ENCODE measurements at places on chromosomes 16 and 17.
A peak's percentile ranks its signal among the peaks of the same experiment; 100 is the strongest.

GRCh38 chr17:49963626-49964302 lies 5.2 kb upstream of the DLX4 start:
- DNase-seq = no peak

GRCh38 chr17:2140683-2141082 lies 85.8 kb downstream of the HIC1 start:
- DNase-seq = no peak

DNA sequence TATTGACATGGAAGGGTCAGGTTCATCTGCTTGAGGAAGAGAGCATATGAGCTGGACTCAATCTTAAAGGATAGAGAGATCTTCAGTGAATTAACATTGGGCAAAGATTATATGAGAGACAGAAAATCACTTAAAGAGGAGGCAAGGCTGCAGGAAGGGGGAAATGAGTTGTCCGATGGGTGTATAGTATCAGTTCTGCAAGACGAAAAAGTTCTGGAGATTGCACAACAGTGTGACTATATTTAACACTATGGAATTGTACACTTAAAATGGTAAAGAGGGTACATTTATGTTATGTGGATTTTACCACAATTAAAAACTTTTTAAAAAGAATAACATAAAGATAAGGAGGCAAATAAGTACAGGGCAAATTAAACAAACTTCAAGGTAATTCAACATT lies 80.7 kb downstream of the HELZ start:
- no peak for DNase-seq

- DNase-seq = no peak
Measured at GRCh38 chr16:11101695-11102522, 154.1 kb downstream of the SOCS1 start.

- no peak for DNase-seq
Measured at GRCh38 chr17:78777881-78778280, 4.2 kb downstream of the CYTH1 start.

DNA sequence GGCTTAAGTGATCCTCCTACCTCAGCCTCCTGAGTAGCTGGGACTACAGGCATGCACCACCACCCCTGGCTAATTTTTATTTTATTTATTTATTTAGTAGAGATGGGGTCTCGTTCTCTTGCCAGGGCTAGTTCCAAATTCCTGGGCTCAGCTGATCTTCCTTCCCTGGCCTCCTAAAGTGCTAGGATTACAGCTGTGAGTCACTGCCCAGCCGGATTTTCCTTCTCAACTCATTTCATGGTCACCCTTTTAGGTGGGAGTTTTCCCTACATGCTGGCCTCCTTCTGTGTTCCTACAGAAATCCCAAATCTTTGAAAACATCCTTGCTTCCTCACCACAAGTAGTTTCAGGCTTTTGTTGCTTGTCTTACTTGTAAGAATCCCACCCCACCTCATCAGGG lies 102.1 kb upstream of the SIAH1 start:
- no peak for DNase-seq

DNA sequence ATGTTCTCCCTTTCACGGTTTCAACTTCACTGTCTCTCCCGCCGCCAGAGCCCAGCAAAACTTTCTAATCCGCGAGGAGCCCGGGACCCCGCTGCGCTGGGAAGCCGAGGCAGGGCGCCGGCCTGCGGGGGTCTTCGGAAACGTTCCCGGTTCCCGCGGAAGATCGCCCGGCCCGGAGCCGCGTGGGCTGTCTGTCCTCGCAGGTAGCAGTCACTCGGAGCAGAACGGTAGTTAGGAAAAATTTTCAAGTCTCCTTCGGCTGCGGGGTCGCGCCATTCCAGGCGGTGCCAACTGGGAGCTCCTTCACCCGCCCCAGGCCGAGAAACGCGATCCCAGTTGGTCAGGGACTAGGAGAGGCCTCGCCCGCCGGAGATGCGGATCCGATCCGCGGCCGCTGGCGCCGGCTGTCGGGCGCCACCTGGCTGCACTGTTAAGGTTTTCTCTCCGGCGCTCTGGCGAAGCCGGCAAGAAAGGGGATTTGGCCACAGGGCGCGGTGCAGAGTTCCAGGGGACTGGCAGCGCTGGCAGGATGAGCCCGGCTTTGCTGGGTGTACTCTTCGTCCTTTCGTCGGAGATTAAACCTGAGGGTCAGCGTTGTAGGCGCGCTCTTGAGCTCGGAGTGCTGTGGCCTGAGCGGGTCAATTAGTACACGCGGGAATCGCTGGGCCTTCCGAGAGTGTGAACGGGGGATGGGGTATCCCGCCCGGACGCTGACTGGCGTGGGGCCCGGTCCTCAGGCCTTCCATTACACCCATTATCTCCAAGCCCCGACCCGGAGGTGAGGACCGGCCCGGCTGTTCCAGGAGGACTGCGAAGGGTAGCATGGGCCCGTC lies 135.4 kb downstream of the KCNJ12 start:
- peak; percentile 90 for DNase-seq

GRCh38 chr16:64751906-64752305 lies 370.0 kb downstream of the CDH11 start:
- DNase-seq = no peak

DNA sequence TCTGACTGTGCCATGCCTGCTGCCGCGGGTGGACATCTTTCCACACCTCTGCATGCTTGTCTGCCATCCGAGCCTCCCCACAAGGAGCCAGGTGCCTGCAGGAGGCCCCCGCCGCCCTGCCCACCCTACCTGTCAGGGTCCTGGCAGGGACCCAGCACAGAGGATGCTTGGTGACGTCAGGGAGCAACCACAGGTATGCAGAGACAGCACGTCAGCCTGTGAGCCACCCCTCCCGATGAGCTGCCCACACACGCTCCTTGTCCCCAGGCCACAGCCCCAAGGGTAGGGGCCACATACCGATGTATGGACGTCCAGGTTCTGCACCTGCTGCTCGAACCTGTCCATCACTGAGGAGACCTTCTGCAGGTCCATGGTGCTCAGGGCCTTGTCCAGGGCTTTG lies 10.6 kb downstream of the CHMP1A start:
- no peak for DNase-seq
